Cardiac muscle cell (in vitro differentiated cells and primary cell): ENCODE measurements at places on chromosomes 12 and 14. TPM values are rescaled to one million over a fixed set of nuclear protein-coding genes. Genes with fewer than 3 reads are reported as not detected.

DNA sequence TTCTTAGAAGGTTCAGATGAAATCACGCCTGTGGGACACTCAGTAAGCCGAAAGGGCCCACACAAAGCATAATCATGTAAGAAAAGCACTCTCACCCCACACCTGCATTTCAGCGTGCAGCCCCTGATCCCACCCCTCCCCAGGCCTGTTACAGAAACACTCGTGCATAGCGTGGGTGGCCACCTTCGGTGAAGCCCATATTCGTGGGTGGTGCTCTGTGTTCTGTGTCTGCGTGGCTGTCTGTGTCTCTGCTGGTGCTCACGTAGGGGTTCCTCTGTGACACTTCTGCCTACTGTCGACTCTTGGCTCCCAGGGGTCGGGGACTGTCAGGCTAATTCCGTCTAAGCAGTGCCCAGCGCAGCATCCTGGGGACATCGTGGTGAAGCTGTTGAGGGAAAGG, 74.0 kb downstream of the B4GALNT3 start:
- no peak for DNase-seq

DNA sequence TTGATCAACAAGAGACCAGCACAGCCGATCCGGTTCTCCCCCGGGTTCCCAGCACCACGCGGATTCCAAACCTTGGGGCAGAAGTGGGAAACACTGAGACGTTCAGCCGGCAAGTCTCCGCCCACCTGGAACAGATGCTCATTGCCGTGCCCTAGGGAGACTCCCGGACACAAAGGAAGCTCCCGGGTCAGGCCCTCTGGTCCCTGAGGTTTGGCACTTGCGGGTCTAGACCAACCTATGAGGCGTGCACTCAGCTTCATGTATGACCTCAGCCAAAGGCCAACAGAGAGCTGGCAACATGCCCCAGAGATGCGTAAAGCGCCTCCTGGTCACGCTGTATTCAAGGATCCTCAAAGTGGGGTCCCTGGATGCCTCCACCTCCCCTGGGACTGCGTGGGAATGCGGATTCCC, 2.5 kb downstream of the RIMBP2 start:
- DNase-seq, result no peak

DNA sequence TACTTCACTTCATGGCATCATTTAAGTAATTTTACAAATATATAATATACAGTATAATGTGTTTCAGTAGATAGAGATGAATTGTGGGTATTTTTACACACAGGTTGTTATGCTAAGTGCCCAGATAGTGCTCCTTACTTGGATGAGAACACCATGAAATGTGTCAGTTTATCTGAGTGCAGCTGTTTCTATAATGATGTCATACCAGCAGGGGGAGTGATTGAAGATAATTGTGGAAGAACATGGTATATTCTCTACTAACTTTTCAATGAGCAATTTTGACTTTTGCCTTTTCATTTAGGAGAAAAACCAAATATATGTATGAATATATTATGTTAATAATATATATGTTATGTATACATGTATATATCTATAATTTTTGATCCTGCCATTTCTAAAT, 221.6 kb downstream of the LRRK2 start:
- DNase-seq, result peak; percentile 28

- DNase-seq, result no peak
These were observed 59.1 kb upstream of the NAP1L1 start for GRCh38 chr12:76143343-76144244.

GRCh38 chr14:103372552-103373304, 12.5 kb upstream of the MARK3 start:
- DNase-seq, result peak; percentile 85

GRCh38 chr12:64187794-64188193, 34.3 kb downstream of the KICS2 start:
- DNase-seq, result no peak

DNA sequence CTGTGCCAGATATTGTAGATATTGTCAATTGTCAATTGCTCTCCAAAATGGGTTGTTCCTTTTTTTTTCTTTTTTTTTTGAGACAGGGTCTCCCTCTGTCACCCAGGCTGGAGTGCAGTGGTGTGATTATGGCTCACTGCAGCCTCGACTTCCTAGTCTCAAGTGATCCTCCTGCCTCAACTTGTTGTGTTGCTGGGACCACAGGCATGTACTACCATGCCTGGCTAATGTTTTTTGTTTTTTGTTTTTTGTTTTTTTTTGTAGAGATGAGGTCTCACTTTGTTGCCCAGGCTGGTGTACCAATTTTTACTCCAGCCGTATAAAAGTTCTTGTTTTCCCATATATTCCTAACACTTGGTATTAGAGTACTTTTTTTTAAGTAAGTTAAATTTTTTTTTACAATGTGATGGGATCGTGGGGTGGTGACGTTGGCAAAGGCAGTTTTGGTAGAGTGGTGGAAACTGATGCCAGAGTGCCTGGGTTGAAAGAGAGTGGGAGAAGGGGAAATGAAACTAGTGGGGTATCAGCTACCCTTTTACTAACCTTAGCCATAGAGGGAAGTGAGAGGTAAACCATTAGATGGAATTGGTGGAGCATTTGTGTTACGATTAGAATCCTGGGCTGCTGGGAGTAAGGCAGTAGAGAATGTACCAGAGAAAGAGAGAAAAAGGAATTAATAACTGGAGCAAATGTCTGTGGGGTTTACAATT, 33.0 kb upstream of the CFAP54 start:
- no peak for DNase-seq

- DNase-seq, result no peak
These were observed 24.8 kb downstream of the NUAK1 start for GRCh38 chr12:106113824-106114446.

GRCh38 chr12:4450551-4451112, 5.0 kb upstream of the FGF6 start:
- no peak for DNase-seq

DNA sequence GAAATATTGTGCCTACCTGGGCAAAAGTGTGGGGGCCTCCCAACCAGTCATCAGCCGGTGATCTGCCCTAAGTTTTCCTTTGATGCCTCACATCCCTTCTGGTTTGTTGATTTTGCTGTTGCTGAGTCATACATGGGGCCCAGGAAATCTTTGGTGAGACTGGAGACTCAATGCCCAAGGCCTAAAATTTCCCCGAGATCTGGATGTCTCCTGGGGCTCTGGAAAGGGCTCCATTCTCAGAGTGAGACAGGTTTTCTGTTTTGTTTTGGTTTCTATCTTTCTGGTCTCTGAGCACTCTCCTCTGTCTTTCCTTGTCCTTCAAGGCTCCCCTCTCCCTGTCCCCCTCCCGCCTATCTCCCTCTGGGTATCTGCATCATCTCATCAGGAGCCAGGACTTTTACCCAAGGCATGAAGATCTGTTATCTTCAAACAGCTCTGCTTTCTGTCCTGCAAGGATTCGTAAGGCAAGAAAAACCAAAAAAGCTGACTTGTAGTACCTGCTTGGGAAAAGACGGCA, 152.8 kb upstream of the MAX start:
- DNase-seq, result peak; percentile 51

GRCh38 chr12:484096-484495, 24.4 kb downstream of the B4GALNT3 start:
- DNase-seq, result no peak

GRCh38 chr12:108169708-108170107, 40.6 kb downstream of the WSCD2 start:
- no peak for DNase-seq

GRCh38 chr12:2666846-2667245, 127.9 kb upstream of the FKBP4 start:
- no peak for DNase-seq

- DNase-seq, result no peak
These were observed 32.1 kb upstream of the TUBA1A start for GRCh38 chr12:49220972-49221371.

DNA sequence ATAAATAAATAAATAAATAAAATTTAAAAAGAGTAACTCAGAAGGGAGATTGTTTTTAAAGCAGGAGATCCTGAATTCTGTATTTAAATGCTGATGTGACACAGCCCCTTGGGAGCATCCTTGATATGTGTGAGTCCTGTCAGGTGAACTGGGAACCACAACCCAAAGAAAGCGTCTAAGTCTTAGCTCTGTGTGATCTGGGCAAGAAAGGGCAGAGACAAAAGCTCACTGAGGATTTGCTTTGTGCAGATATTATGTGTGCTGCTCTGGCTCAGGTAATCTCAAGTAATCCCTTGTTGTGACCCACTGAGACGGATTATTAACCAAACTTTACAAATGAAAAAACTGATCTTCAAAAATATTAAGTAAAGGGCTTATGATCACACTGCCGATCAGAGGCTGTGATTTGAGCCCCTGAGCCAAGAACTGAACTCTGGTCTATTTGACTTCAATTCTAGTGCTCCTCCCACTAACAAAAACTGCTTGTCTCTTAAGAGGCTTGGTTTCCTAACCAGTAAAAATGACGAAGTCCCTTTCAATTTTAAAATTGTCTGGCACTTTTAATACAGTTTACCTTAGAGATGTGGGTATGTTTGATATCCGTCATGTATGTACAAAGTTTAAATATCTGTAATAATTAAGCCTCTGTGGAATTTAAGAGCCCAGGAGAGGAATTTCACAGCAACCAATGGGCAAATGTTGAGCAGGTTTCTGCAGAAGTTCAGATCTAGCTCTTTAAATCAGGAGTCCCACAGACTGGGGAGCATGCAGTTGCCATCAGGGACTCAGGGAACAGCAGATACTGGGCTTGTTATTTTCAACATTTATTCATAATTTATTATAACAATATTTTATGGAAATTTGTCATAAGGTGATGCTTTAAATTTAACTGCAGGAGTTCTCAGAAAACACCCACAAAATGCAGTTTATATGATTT, 46.1 kb downstream of the CPM start:
- no peak for DNase-seq

GRCh38 chr14:65892315-65892714, 479.8 kb downstream of the FUT8 start:
- no peak for DNase-seq

DNA sequence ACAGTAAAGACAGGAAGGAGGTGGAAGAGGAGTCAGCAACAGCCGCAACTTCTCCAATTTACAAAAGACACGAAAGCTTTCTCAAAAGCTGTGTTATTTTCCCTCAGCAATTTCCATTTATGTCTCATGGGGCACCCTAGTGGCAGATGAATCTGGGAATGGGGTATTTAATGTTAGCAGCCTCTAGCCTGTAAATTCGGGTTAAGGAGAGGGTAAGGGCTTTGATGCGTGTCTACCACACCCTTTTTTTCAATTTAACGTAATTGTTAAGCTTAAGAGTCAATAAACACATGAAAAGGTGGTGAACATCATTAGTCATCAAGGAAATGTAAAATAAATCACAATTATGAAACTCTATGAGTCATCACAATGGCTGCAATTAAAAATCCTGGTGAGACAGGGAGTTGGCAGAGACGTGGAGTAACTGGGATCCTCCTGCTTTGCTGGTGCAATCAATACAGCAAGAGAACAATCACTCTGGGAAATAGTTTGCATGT, 986.4 kb downstream of the AACS start:
- DNase-seq, result no peak

GRCh38 chr14:99524091-99524661, 43.0 kb downstream of the CCNK start:
- DNase-seq, result no peak

GRCh38 chr14:99122521-99123125, 149.4 kb downstream of the BCL11B start:
- no peak for DNase-seq

DNA sequence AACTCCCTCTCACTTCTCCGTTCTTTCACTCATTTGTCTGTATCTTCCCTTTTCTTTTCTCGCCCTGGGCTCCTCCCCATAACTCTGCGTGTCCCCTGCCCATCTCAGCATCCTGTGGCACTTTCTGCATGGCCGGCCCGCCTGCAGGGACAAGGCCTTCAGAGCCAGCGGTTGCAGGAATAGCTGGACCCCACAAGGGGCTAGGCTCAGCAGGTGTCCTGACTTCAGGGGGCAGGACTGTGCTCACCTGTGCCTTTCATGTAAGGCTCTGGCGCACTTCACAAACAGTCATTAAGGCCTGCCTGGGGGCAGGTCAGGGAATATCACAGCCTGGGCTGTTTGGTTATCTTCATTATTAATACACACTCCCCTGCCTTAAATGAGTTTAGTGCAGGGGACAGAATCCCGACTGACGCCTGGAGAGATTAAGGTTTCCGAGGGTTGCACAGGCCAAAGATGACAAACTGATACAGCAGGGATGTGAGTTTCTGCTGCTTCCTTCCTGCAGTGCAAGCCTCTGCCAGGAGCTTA, 768.8 kb upstream of the TBX3 start:
- DNase-seq, result no peak

DNA sequence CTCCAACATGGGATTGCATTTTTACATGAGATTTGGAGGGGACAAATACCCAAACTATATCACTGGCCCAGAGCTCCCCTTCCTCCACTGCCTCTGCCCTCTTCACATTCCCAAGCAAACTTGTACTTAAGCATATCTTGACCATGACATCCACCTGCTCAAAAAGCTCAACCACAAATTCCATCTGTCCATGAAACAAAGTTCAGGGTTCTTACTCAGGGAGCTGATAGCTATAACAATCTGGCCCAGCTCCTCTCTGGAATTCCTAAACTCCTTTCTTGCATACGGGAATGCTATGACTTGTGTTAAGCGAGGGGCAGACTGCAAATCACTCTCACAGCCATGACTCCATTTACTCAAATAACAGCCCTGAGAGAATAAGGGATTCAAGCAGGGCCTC, 152.1 kb downstream of the GALC start:
- no peak for DNase-seq

DNA sequence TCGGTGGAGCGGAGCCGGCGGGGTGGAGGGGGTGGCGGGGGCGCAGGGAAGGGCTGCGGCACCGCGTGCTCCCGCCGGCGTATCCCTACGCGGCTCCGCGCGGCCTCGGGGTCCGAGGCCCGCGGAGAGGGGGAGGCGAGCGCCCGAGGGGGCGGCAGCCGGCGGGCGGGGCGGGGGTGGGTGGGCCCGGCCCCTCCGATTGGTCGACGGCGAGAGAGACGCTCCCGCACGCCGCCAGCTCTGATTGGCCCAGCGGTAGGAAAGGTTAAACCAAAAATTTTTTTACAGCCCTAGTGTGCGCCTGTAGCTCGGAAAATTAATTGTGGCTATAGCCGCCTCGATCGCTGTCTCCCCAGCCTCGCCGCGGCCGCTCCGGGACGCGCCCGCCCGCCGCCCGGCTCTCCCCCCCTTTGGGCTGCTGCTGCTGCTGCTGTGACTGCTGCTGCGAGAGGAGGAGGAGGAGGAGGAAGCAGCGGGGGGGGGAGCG, at the start of gene FOXG1:
Gene FOXG1 (plus strand): TSS at position 319 of the 487 bp plus-strand sequence. CDS start 493 bp downstream, outside the sequence.
- DNase-seq, result peak; percentile 34

GRCh38 chr12:25494926-25495325, 58.2 kb downstream of the LMNTD1 start:
- no peak for DNase-seq

GRCh38 chr14:30906752-30907658, 32.6 kb downstream of the COCH start:
- peak; percentile 56 for DNase-seq

GRCh38 chr14:24013654-24014514, 25.2 kb downstream of the DHRS4L2 start:
- peak; percentile 76 for DNase-seq

- DNase-seq, result no peak
These were observed 6.0 kb downstream of the KRT2 start for GRCh38 chr12:52645982-52646381.

The LHX5 gene
- total RNA-seq, result not detected in 2 replicates

The TIMELESS gene
- 12.8 and 19.6 TPM in 2 replicates for total RNA-seq

The MRPS35 gene
- 32.0 and 34.4 TPM in 2 replicates for total RNA-seq

The TRIM9 gene
- total RNA-seq, result 2.3 and 2.9 TPM in 2 replicates

The GOLGA5 gene
- total RNA-seq, result 21.8 and 22.4 TPM in 2 replicates

The PPP1R13B gene
- total RNA-seq, result 60.1 and 124 TPM in 2 replicates

The COX8C gene
- total RNA-seq, result not detected in 2 replicates

The CLEC6A gene
- 0.21 TPM in 1 of 2 replicates, not detected in the other for total RNA-seq

The TUBA1A gene
- total RNA-seq, result 509 and 1,042 TPM in 2 replicates

The KCNA1 gene
- 0.07 and 0.18 TPM in 2 replicates for total RNA-seq
